ENCODE measurements at places on chromosomes 1 and 21. TPM values are rescaled to one million over a fixed set of nuclear protein-coding genes. Genes with fewer than 3 reads are reported as not detected.

The FCRL3 gene
- total RNA-seq = not detected

GRCh38 chr1:221574529-221574928 lies 167.4 kb downstream of the DUSP10 start:
- H3K36me3 ChIP-seq = no peaks in the 10 kb centered on the region
- DNase-seq = no peak
- H3K4me1 ChIP-seq = peaks cover 22% of the 10 kb centered on the region
- no peaks in the 10 kb centered on the region for H3K27me3 ChIP-seq
- H3K4me3 ChIP-seq = no peak overlapping the region

DNA sequence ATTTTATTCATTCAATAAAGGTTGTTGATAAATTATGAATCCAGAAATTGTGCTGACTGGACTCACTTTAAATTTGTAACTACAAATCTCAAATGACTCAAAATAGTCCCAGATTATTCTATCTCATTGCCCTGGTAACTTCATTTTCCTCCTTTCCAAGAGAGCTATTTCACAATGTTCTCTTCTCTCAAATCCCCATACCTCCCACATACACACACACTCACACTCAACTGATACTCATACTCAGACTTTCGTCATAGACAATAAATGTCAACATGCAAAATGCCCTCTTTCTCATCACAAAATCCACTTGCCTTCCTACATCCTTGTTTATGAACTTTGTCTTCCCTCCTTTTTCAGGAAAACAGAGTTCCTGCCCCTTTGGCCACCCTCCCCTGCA lies 33.3 kb downstream of the EXTL2 start:
- H3K36me3 ChIP-seq = no peaks in the 10 kb centered on the region
- H3K27me3 ChIP-seq = no peaks in the 10 kb centered on the region
- DNase-seq = no peak
- no peak overlapping the region for H3K4me3 ChIP-seq

- H3K4me1 ChIP-seq = peaks cover 42% of the 10 kb centered on the region
- H3K36me3 ChIP-seq = no peaks in the 10 kb centered on the region
- H3K27me3 ChIP-seq = no peaks in the 10 kb centered on the region
- peak overlapping the region; percentile 73 for H3K27ac ChIP-seq
- no peak overlapping the region for H3K4me3 ChIP-seq
Observed at GRCh38 chr1:145782272-145783099, 41.4 kb downstream of the RNF115 start.

DNA sequence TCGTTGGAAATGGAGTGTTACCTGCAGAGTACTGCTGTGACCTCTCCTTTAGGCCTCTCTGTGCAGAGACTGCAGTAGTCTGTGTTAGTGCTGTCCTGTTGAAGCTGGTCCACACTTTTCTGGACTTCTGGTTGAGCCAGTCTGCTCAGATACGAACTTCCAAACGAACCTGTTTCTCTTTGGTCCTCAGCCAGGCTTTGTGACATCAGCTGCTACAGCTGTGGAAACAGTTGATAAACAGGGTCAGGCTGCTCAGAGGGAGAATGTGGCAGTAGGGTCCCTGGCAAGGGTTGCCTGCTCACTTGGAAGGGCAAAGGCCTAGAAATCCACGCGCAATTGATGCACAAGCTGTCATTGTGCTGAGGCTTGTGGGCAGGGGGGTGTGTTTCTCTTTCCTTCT lies 98.8 kb downstream of the NOS1AP start:
- no peaks in the 10 kb centered on the region for H3K36me3 ChIP-seq
- H3K4me1 ChIP-seq = peaks cover 23% of the 10 kb centered on the region
- H3K27me3 ChIP-seq = no peaks in the 10 kb centered on the region
- DNase-seq = peak; percentile 88

All from body of pancreas (tissue), 4 donors.